ENCODE measurements at places on chromosomes 12 and 14.

GRCh38 chr12:50517421-50518048 lies 12.8 kb downstream of the DIP2B start:
- peak overlapping the region; percentile 71 for H3K27ac ChIP-seq
- peak overlapping the region; percentile 10 for H3K4me3 ChIP-seq
- H3K36me3 ChIP-seq, result no peaks in the 10 kb centered on the region
- peaks cover 79% of the 10 kb centered on the region for H3K4me1 ChIP-seq

DNA sequence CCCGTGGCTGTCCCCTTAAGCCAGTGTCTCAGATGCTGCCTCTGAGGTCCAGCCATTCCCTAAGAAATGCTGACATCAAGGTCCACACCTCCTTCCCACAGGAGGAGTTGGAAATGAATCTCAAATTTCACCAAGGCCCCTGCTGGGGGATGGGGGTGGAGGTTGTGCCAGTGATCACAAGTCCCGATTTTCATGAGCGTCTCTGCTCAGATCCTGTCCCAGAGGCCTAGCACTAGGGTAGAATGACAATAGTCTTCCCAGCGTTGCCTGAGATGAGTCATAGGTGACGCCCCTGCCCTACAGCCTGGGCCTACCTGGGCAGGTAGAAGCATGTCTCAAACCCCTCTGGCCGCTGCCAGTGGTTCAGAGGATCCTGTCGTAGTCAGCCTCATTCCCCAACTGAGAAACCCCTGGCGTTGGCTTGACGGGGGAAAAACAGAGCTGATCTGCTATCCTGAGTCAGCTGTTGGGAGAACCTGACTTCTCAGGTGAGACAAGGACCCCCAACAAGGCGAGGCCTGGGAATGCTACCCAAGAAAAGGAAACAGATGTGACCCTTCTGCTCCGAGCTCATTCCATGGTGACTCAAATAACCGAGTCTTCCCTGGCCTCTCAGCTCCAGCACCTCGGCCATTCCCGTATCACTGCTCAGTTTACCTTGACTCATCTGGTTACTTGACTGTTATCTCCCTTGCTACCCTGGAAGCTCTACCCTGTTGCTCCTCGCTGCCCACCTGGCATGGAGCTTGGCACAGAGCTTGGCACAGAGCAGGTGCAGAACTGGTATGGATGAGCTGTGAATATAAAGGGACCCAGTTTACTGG lies 21.8 kb upstream of the SPPL3 start:
- no peaks in the 10 kb centered on the region for H3K36me3 ChIP-seq
- H3K4me3 ChIP-seq, result no peak overlapping the region
- no peak for DNase-seq
- no peak overlapping the region for H3K27ac ChIP-seq

DNA sequence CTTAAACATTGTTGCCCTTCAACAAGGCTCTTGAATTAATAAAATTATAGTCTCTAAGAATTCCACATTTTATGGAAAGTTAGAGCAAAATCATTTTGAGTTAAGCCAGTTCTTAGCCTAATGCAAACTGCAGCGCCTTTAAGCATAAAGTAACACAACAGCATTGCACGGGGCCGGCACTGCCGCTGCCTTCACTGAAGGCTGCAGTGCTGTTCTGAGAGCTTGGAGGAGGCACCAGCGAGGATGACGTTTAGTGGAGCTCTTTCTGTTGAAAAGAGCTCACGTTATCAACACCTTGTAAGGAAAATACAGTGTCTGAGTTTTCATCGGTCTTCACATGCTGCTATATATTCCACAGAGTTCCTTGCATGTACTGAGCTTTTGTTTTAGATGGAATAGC lies 38.3 kb upstream of the DYNC1H1 start:
- H3K27ac ChIP-seq, result no peak overlapping the region
- DNase-seq, result no peak
- peaks cover 8% of the 10 kb centered on the region for H3K4me1 ChIP-seq
- H3K27me3 ChIP-seq, result no peaks in the 10 kb centered on the region

GRCh38 chr14:100215330-100215885 lies 23.5 kb upstream of the YY1 start:
- H3K4me3 ChIP-seq, result no peak overlapping the region
- H3K27ac ChIP-seq, result no peak overlapping the region
- H3K36me3 ChIP-seq, result no peaks in the 10 kb centered on the region
- no peak for DNase-seq
- H3K27me3 ChIP-seq, result no peaks in the 10 kb centered on the region

DNA sequence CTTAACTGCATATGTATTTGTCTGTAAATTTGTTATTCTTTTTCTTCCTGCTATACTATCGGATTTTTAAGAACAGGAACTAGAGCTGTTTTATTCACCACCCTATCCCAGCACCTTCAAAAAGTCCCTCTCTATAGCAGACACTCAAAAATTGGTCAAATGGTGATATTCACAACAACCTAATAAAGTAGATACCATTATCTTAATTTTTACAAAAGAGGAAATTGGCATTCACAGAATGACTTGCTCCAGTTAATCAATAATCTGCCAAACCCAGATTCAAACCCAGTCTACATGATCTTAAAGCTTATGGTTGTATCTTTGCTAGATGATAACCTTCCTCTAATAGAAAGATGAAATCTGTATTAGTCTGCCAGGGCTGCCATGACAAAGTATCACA lies 426.6 kb downstream of the EGLN3 start:
- no peaks in the 10 kb centered on the region for H3K36me3 ChIP-seq
- no peak overlapping the region for H3K27ac ChIP-seq
- H3K4me1 ChIP-seq, result no peaks in the 10 kb centered on the region

GRCh38 chr14:99066378-99066777 lies 205.6 kb downstream of the BCL11B start:
- H3K27me3 ChIP-seq, result no peaks in the 10 kb centered on the region
- no peak overlapping the region for H3K27ac ChIP-seq
- H3K4me1 ChIP-seq, result no peaks in the 10 kb centered on the region
- H3K36me3 ChIP-seq, result no peaks in the 10 kb centered on the region
- no peak overlapping the region for H3K4me3 ChIP-seq

DNA sequence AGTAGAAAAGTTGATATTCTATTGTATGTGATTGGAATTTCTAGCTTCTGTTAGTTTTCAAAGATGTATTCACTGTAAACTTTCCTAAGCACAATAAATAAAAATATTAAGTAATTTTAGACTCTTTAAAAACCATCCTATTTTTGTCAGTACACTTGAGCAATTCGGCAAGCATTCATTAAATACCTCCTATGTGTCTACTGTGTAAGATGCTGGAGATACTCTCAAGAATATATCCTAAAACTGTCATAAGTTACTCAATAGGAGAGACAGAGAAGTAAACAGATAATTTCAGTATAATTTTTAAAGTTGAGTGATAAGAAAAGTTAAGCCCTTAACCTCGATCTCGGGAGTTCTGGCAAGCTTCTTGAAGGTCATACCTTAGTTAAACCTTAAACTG lies 46.1 kb downstream of the FANCM start:
- H3K27me3 ChIP-seq, result no peaks in the 10 kb centered on the region
- no peak for DNase-seq
- H3K4me3 ChIP-seq, result no peak overlapping the region
- H3K27ac ChIP-seq, result no peak overlapping the region

- H3K27ac ChIP-seq, result no peak overlapping the region
- H3K36me3 ChIP-seq, result no peaks in the 10 kb centered on the region
- H3K4me3 ChIP-seq, result no peak overlapping the region
- no peaks in the 10 kb centered on the region for H3K4me1 ChIP-seq
- peaks cover 9% of the 10 kb centered on the region for H3K27me3 ChIP-seq
- no peak for DNase-seq
Measured at GRCh38 chr14:55438066-55438683, 2.2 kb downstream of the TBPL2 start.

DNA sequence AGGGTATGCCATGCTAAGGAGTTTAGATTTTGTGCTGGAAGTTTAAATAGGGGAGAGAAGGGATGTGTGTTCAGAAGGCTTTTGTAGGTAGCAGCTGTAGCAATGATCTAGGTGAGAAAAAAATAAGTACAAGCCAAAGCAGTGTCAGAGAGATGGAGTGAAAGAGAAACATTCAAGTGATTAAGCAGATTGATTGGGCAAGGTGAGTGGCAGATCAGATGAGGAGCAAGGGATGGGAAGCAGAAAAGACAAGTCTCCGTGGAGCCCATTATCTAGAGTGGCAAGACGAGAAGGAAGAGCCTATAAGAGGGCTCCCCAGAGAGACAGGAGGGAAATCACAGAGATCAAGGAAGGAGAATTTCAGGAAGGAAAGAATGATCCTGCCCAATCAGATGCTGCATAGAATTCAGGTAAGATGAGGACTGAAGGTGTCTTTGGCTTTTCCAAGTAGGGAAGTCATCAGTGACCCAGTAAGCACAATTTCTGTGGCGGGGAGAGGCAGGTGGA lies 133.5 kb downstream of the ETV6 start:
- H3K4me1 ChIP-seq, result peaks cover 34% of the 10 kb centered on the region
- H3K27ac ChIP-seq, result no peak overlapping the region
- no peak for DNase-seq
- H3K27me3 ChIP-seq, result no peaks in the 10 kb centered on the region

GRCh38 chr14:39367387-39367751 lies 64.9 kb downstream of the FBXO33 start:
- no peak overlapping the region for H3K27ac ChIP-seq
- no peak for DNase-seq
- no peak overlapping the region for H3K4me3 ChIP-seq
- H3K27me3 ChIP-seq, result no peaks in the 10 kb centered on the region
- peaks cover 6% of the 10 kb centered on the region for H3K36me3 ChIP-seq
- H3K4me1 ChIP-seq, result no peaks in the 10 kb centered on the region

DNA sequence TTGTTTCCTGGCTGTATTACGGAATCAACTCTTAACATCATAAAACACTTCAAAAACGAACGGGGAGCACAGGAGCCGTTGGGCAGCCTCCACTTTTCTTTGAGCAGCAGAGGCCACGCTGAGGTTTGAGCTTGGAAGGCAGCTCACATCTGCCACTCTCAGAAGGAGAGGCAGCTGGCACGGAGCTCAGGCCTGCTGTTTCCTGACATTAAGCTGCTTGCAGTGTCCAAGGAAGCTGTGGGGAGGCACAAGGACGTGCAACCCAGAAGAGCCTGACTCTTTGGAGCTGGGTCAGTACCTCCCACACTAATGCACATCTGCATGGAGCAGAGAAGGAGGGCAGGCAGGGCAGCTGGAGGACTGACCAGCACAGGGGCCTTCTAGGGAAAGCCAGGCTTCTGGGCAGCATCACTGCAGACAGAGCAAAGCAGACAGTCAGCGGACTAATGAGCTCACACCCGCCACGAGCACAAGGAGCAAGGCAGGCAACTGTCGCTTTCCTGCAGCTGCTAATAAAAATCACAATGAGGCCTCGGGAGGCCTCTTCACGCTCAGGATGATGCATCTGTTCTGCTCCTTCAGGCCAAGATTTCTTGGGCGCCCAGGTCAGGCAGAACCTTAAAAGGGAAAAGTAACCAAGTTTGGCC lies 211.1 kb downstream of the GLT1D1 start:
- no peak for DNase-seq
- H3K4me1 ChIP-seq, result no peaks in the 10 kb centered on the region
- H3K36me3 ChIP-seq, result no peaks in the 10 kb centered on the region

GRCh38 chr14:73383356-73383755 lies 75.0 kb downstream of the NUMB start:
- no peaks in the 10 kb centered on the region for H3K36me3 ChIP-seq
- no peak for DNase-seq
- no peak overlapping the region for H3K27ac ChIP-seq
- H3K4me1 ChIP-seq, result peaks cover 7% of the 10 kb centered on the region

- H3K27me3 ChIP-seq, result no peaks in the 10 kb centered on the region
- H3K4me1 ChIP-seq, result no peaks in the 10 kb centered on the region
- DNase-seq, result no peak
- no peaks in the 10 kb centered on the region for H3K36me3 ChIP-seq
- no peak overlapping the region for H3K27ac ChIP-seq
Measured at GRCh38 chr12:95574799-95575452, 23.6 kb upstream of the USP44 start.

- H3K4me1 ChIP-seq, result peaks cover 23% of the 10 kb centered on the region
- no peak for DNase-seq
- H3K36me3 ChIP-seq, result no peaks in the 10 kb centered on the region
- H3K27ac ChIP-seq, result no peak overlapping the region
- H3K27me3 ChIP-seq, result no peaks in the 10 kb centered on the region
- H3K4me3 ChIP-seq, result no peak overlapping the region
Measured at GRCh38 chr14:102187568-102188001, 47.9 kb downstream of the WDR20 start.

DNA sequence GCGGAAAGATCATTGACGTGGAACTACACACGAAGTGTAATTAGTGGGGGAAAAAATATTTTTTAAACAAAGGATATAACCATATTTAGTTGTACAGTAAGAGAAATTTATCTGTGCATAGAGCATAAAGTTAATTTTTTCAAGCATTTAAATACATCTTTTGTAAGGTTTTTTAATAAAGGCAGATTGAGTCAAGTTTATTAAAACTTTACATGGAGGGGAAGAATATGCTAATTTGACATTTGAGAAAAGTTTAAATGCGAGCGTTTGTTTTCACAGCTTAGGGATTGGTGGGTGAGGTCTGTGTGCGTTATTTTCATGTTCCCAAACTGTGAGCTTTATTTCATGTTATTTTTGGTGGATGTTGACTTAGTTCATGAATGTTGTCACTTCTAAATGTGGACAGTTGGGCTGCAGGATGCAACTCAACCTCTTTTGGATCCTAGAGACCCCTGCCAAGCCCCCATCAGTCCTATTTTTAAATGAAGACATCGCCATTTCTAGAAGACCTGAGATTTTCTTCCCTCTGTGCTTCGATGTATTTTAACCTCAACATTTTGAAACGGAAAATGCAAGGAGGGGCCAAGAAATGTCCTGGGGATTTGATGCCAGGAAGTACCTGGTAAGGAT lies 32.3 kb downstream of the BRI3BP start:
- H3K4me1 ChIP-seq, result no peaks in the 10 kb centered on the region
- no peak overlapping the region for H3K4me3 ChIP-seq
- H3K27ac ChIP-seq, result no peak overlapping the region
- H3K36me3 ChIP-seq, result no peaks in the 10 kb centered on the region
- no peak for DNase-seq

DNA sequence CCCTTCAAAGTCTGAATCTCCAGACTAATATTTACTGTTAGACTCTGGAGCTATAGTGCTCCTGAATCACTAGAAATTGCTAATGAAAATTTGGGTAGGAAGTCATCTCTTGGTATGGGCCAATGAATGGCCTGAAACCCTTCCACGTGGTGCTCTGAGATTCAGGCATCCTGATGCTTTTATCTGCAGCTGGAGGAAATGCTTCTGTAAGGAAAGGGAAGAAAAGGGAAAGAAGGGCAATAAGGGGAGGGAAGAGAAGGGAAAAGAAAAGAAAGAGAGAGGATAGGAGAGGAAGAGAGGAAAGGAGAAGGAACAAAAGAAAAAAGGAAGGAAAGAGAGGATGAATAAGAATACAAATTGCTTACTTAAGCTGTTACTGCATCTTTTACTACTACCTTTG lies 182.3 kb downstream of the GRIP1 start:
- H3K27me3 ChIP-seq, result no peaks in the 10 kb centered on the region
- H3K36me3 ChIP-seq, result no peaks in the 10 kb centered on the region
- H3K27ac ChIP-seq, result no peak overlapping the region

DNA sequence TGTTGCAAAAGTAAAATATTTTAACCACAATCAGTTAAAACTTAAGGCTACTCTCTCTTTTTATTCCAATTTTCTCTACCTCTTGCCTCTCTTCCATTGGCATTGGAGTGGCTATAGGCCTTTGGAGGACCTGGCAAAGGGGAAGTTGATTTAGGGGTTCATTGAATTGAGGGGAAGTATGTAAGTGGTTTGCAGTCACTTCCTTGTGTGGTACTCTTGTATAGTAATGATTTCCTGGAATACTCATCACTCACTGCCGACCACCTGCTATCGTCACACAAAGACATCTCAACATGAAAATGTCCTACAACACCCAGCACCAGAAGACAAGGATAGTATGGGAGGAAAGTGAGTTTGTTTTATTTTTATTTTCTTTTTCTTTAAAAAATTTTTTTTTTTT lies 45.7 kb upstream of the CPM start:
- no peaks in the 10 kb centered on the region for H3K27me3 ChIP-seq
- DNase-seq, result no peak
- H3K4me3 ChIP-seq, result no peak overlapping the region
- H3K4me1 ChIP-seq, result peaks cover 28% of the 10 kb centered on the region
- no peak overlapping the region for H3K27ac ChIP-seq

All from lower lobe of right lung (tissue), 2 donors.